Dermis blood vessel endothelial cell (primary cell): ENCODE measurements at places on chromosomes 11 and 22. TPM values are rescaled to one million over a fixed set of nuclear protein-coding genes. Genes with fewer than 3 reads are reported as not detected.

The KDM4E gene
- not detected in 2 replicates for total RNA-seq

The ABCG4 gene
- 0.05 and 0.17 TPM in 2 replicates for total RNA-seq

The GPHA2 gene
- total RNA-seq, result not detected in 2 replicates

The KCTD17 gene
- 53.4 and 58.2 TPM in 2 replicates for total RNA-seq

The CFAP300 gene
- 0.09 TPM in 1 of 2 replicates, not detected in the other for total RNA-seq

The SNX32 gene
- total RNA-seq, result 0.17 and 0.33 TPM in 2 replicates

The MCHR1 gene
- 0.09 TPM in 1 of 2 replicates, not detected in the other for total RNA-seq

The PDGFB gene
- 75.7 and 80.1 TPM in 2 replicates for total RNA-seq

The OR51T1 gene
- not detected in 2 replicates for total RNA-seq

The CSRP3 gene
- not detected in 2 replicates for total RNA-seq

The UBQLNL gene
- total RNA-seq, result 0.05 TPM in 1 of 2 replicates, not detected in the other

The OR8A1 gene
- total RNA-seq, result not detected in 2 replicates

The CHID1 gene
- total RNA-seq, result 38.1 and 56.4 TPM in 2 replicates

GRCh38 chr11:13183094-13183825 is 94.3 kb upstream of the BMAL1 start:
- peak; percentile 66 for DNase-seq

- peak; percentile 51 for DNase-seq
These were observed 14.5 kb downstream of the ROBO3 start for GRCh38 chr11:124879493-124880289.

- peak; percentile 37 for DNase-seq
These were observed 535 bp downstream of the AQP11 start for GRCh38 chr11:77590194-77590782.

DNA sequence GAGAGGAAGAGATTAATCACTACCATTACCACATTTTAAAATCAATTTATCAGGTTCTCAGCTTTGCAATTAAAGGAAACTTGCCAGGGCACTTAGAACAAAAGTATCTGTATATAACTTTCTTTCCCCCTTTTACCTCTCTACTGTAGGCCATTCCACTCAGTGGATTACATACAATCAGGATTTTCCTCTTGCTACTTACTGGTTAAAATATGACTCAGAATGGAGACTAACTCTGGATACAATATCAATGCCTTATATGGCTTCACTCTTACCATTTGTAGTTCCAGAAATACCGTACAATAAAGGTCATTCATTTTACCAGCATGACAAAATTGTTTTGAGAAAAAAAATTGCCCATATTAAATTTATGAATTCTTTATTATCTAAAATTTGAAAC is 706.8 kb downstream of the KCNA4 start:
- DNase-seq, result peak; percentile 66

DNA sequence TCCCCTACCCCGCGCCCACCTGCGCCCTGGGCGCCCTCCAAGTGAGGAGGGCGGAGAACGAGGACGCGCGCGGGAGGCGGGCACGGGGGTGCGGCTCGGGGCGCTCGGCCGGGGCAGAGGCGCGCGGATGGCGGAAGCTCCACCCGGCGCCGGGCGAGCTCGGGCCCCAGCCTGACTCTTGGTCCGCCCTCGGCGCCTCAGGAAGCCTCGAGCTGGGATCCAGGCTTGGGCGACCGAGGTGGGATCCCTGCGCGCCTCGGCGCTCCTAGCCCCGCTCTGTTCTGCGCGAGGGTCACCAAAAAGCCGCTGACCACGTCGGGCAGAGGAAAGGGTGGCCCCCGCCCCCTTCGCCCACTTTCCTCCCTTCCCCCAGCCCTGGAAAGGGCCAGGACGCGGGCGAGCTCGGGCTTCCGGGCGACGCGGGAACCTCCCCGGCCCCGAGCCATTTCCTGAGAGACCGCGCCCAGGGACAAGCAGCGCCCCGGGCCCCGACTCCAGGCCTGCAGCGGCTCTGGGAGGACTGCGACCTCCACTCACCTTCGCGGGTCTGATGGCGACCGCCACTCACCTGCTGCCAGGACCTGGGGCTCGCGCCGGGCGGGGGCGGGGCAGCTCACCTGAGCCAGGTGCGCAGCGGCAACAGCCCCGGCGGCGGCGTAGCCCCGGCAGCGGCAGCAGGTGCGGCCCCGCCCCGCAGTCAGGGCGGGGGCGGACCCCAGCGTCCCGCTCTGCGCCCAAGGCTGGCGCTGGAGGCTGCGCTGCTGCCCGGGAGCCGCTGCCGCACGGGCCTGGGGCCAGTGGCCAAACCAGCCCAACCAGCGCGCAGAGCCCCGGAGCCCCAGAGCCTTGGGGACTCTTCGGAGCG is 2.2 kb upstream of the SIGIRR start:
- DNase-seq, result peak; percentile 41

GRCh38 chr22:28029201-28029948 is 110.3 kb upstream of the PITPNB start:
- peak; percentile 99 for DNase-seq

DNA sequence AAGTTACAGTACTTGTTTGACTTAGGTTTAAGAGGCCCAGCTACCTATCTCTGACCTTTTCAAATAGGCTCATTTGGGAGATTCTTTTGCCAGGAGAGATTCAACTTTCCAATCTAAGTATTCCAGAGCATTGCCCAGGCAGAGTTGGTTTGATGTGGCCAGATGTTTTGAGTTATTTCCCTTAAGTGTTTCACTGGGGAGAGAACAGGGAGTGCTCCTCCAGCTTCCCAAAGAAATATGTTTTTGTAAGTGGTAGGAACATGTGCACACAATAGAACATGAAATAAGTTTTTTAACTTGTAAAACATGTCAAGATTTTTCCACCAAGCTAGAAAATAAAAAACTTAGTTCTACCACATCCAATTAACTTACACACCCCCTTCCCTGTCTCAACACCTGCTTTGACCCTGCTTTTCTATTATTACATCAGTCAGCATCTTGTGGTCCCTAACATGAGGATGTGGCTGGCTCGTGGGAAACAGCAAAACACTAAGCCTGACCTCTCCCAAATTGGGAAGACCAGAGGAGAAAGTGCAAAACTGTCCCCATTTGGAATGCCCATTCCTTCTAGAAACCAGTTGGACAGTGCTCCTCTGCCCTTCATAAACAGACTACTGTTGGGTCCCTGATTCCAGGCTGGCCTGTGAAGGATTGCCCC is 70.4 kb upstream of the RASSF10 start:
- no peak for DNase-seq

DNA sequence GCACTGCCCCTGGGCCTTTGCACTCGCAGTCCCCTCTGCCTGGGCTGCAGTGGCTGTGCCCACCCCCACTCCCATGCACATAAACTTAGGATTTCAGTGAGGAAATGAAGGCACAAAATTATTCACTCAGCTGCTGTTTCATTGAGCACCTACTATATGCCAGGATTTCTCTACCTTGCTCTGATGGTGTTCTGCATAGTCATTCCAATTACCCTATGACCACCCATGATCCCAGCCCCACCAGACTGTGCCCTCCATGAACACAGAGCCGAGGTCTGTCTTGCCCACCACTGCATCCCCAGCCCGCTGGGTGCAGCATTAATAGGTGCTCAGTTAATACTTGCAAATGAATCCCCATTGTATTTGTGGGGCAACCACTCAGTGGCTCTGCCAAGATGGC is 10.9 kb downstream of the CYTH4 start:
- DNase-seq, result no peak

DNA sequence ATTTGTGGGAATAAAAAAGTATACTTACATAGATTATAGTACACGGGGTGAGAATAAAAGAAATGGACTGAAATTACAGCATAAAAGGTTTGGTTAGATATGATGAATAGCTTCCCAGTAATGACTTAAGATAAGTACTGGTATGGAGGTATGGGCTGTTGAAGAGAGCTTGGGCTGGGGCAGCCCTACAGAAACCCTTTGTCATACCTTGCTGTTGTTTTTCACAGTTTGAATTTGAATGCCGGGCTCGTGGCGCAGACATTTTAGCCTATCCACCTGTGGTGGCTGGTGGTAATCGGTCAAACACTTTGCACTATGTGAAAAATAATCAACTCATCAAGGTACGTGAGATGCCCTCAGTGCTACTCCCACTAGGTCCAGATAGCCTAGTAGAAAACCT is 42.3 kb upstream of the RBX1 start:
- no peak for DNase-seq

GRCh38 chr11:117458275-117459122 is 130.8 kb downstream of the CEP164 start:
- DNase-seq, result no peak

DNA sequence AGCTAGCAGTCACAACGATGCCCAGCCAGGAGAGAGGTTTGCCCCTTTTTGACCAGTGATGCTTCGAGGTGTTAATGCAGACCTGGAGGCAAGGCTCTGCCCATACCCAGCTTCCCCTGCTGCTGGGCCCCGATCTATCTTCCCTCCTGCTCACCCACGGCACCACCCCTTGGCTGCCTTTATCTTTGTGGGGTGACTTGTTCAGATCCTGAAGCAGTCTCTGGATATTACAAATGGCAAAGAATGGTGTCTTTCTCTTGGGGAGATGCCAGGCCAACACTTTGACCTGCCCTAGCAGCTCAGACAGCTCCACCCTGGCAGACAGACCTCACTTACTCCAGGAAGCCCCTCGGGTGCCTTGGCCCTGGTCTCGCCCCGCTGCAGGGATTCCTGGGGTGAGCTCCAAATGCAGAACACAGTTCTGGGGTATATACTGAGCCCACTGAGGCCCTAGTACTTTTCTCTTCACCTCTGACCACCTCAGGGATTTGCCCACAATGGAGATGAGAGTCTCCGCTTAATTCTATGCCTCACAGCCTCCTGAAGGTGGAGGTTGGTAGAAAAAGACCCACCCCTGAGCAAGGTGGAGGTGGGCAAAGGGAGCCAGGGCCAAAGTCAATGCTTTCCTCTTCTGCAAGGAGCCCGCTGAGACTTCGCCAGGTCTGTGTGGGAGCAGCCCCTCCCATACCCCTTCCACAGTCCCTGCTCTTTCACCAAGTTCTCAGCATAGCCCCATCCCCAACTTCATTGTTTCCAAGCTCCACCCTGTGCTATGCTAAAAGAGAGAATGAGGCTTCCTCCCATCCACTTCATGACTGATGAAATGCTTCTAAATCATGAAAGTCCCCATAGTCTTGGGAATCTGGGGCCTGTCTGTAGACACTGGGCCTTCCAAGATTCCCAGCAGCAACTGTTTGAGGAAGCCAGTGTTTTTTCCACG is 11.1 kb upstream of the ST3GAL4 start:
- no peak for DNase-seq

DNA sequence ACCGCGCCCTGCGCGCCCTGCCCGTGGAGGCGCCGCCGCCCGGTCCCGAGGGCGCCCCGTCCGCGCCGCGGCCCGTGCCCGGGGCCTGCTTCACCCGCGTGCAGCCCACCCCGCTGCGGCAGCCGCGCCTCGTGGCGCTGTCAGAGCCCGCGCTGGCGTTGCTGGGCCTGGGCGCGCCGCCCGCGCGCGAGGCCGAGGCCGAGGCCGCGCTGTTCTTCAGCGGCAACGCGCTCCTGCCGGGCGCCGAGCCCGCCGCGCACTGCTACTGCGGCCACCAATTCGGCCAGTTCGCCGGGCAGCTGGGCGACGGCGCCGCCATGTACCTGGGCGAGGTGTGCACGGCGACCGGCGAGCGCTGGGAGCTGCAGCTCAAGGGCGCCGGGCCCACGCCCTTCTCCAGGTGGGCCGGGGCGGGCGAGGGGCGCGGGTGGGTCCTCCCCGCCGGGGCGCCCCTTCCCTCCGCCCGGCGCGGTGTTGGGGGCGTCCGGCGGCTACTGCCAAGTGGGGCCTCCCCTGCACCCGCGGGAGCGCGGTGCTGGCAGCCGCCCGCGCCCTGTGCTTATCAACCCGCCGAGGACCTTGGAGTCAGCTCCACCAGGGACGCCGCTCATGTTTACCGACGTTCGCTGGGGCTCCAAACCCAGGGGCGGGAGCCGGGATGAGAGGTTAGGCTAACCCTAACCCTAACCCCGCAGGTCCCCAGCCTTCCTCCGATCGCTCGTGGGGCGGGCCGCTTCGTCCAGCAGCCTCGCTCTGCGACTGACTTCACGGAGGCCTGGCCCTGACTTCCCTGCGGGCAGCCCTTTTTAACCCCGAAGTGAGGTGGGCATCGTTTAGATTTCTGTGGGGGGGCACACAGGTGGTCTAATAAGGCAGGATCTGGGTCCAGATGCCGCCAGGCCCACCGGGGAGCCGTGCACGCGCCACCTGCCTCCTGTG is 649 bp downstream of the SELENOO start:
- peak; percentile 38 for DNase-seq

- no peak for DNase-seq
These were observed 13.8 kb downstream of the SDHD start for GRCh38 chr11:112100462-112100861.
